IPS DF 6.9 (cell line): ENCODE measurements at places on chromosomes 16 and 17.
A peak's percentile ranks its signal among the peaks of the same experiment; 100 is the strongest.

GRCh38 chr16:54326266-54326662, 39.7 kb upstream of the IRX3 start:
- no peak overlapping the region for H3K4me3 ChIP-seq
- no peak for DNase-seq
- no peaks in the 10 kb centered on the region for H3K36me3 ChIP-seq
- H3K27me3 ChIP-seq: no peaks in the 10 kb centered on the region
- H3K4me1 ChIP-seq: peaks cover 5% of the 10 kb centered on the region; the same call in 1 of the 2 replicates

DNA sequence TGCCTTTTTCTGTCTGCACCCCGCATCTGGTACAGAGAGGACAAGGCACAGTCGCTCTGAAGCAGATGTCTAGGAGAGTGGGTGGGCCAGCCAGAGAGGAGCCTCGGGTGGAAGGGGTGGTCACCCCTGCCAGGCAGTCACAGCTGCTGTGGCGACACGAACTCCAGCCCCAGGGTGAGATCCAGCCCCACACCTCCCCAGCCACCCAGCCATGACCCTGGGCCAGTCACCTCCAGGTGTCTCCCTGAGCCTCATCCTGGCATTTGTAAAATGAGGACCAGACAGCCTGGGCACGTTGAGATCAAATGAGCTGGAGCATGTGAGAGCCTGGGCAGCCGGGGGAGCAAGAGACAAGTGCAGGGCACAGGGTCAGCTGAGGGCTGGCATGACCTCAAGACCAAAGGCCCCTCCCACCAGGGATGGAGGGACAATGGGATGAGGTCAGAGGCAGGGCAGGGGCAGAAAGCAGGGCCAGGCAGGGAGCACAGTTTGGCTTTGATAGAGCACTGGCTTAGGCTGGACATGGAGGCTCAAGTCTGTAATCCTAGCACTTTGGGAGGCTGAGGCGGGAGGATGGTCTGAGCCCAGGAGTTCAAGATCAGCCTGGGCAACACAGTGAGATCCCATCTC, 7.7 kb downstream of the ADAM11 start:
- H3K27ac ChIP-seq: no peak overlapping the region
- DNase-seq: no peak
- H3K4me3 ChIP-seq: no peak overlapping the region
- no peaks in the 10 kb centered on the region for H3K36me3 ChIP-seq
- H3K27me3 ChIP-seq: no peaks in the 10 kb centered on the region; the same call in 1 of the 2 replicates

DNA sequence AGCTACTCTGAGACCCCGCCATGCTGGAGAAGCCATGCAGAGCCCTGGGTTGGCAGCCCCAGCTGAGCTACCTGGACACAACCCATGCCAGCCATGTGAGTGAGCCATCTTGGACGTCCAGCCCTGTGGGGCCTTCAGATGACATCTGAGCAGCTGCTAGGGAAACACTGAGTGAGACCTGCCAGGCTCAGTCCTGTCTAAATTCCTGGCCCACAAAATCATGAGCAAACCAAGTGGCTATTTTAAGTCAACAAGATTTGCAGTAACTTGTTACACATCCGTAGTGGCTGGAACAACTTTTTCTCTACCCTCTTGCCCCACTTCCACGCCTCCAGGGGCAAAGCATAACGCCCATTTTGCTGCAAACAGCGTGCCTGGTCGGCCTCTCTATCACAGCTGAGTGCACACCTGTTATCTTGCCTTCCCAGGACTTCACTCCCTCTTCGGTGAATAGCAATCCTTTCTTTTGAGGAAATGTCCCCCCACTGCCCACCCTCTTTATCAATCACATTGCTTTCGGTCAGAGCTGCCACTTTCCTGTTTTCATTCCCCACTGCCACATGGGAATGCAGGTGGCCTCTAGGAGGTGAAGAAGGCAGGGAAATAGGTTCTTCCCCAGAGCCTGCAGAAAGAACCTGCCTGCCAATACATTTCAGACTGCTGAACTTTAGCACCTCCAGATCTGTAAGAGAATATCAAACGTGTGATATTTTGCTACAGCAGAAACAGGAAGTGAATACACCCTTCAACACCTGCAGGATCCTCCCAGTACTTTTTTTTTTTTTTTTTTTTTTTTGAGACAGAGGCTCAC, 7.4 kb upstream of the SCIMP start:
- no peaks in the 10 kb centered on the region for H3K4me1 ChIP-seq
- no peaks in the 10 kb centered on the region for H3K36me3 ChIP-seq
- no peak overlapping the region for H3K27ac ChIP-seq
- H3K27me3 ChIP-seq: no peaks in the 10 kb centered on the region
- H3K4me3 ChIP-seq: no peak overlapping the region

DNA sequence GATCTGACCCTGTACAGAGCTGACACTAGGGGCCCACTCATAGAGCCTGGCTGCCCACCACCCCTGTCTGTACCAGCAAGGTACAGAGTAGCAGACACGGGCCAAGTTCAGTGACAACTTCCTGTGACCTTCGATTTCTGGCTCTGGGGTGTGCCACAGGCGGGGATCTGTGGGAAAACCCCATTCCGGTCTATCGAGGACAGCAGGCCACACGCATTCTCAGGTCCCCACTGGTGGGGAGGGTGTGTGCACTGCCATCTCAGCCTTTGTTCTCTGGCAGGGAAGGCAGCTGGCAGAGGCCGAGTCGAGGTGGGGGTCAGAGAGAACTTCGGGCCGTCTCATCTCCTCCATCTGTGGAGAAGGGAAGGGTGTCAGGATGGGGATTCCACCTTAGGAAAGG, 10.0 kb downstream of the NLE1 start:
- no peaks in the 10 kb centered on the region for H3K4me1 ChIP-seq
- peaks cover 49% of the 10 kb centered on the region for H3K36me3 ChIP-seq
- H3K27ac ChIP-seq: no peak overlapping the region
- DNase-seq: no peak
- no peaks in the 10 kb centered on the region for H3K27me3 ChIP-seq

GRCh38 chr16:55543472-55543871, 23.0 kb upstream of the CAPNS2 start:
- no peak overlapping the region for H3K27ac ChIP-seq
- DNase-seq: no peak
- no peak overlapping the region for H3K4me3 ChIP-seq
- H3K27me3 ChIP-seq: no peaks in the 10 kb centered on the region
- no peaks in the 10 kb centered on the region for H3K36me3 ChIP-seq

- H3K36me3 ChIP-seq: peaks cover 2% of the 10 kb centered on the region; the same call in 1 of the 2 replicates
- DNase-seq: no peak
- no peak overlapping the region for H3K4me3 ChIP-seq
- H3K27ac ChIP-seq: no peak overlapping the region
- H3K4me1 ChIP-seq: no peaks in the 10 kb centered on the region
Observed at GRCh38 chr17:63653050-63653449, 30.8 kb downstream of the MAP3K3 start.

GRCh38 chr16:53743149-53743566, 39.2 kb downstream of the FTO start:
- H3K27me3 ChIP-seq: no peaks in the 10 kb centered on the region
- no peak overlapping the region for H3K4me3 ChIP-seq
- H3K27ac ChIP-seq: no peak overlapping the region

DNA sequence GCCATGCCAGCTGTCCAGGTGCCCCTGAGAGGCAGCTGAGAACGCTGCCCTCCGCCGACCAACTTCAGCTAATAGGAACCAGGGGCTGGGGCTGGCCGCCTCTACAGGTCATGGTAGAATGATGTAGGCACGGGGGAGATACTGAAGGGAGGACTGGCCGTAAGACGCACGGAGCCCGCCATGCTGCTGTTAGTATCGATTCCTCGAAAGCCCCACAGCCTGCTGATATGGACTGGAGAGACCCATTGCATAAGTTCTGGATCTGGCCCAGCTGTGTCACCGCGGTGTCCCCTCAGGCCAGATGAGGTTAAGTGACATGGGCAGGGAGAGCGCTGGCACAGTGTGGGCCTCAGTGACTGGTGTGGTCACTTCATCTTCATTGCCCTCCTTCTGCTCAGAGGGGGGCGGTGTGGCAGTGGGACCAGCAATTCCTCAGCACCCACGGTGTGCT, 75.6 kb downstream of the AMFR start:
- H3K36me3 ChIP-seq: no peaks in the 10 kb centered on the region
- H3K27ac ChIP-seq: no peak overlapping the region
- no peak overlapping the region for H3K4me3 ChIP-seq

- DNase-seq: no peak
- no peaks in the 10 kb centered on the region for H3K36me3 ChIP-seq
- H3K4me1 ChIP-seq: no peaks in the 10 kb centered on the region
Observed at GRCh38 chr17:9872852-9873251, 32.2 kb downstream of the RCVRN start.

DNA sequence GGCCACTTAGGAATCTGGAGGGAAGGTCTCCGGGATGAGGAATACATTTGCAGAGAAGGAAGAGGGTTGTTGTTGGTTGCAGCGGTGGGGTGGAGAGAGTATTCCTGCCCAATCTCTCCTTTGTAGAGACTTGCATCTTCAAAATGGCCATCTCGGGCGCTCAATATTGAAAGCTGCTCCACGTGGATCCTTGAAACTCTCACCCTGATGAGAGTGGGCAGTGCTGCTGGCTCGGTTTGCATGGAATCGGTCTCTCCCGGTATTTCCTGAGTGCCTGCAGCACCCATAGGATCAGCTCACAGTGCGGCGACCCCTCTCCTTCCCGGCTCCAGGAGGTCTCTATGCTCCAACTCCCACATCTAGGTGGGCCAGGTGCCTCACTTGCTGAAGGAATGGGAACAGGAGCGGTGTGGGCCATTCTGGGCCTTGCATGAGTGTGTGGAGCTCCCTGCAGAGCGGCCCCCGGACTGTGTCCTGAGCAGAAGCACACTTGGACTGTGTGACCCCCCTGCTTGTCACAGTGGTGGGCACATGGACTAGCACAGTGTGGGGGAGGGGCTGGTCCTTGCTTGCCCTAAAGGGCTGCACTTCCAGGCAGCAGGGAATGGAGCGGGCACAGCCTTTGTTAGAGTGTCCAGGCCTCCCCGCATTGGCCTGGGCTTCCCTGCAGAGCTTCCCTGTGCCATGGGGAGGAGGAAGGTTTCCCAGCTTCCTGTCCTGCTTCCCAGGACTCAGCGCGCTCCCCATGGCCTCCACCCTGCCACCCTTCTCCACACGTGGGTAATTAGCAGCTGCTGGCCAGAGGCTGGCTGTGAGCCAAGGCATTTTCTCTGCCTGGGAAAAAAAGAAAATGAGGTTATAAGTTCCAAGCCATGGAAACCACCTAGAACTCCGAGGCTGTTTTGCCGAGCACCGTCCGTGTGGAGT, 139.3 kb downstream of the IRF8 start:
- no peaks in the 10 kb centered on the region for H3K27me3 ChIP-seq
- no peak overlapping the region for H3K4me3 ChIP-seq
- no peak for DNase-seq
- H3K36me3 ChIP-seq: no peaks in the 10 kb centered on the region

DNA sequence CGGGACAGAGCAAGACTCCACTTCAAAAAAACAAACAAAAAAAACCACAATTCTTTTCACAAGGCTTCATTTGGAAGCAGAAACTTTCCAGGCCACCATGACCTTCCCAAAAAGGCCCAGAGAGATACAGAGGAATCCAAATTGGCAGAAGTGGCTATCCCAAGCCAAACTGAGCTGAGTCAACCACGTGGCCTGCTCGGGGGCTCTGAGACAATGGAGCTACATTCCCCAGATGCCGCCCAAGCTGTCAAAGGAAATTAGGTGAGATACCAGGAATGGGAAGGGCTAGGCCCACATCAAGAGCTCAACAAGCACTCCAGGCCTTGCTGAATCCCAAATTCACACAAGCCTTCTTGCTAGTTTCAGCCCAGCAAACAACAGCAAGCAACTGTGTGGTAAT, 5.7 kb upstream of the EXOSC6 start:
- no peak for DNase-seq
- peaks cover 78% of the 10 kb centered on the region for H3K36me3 ChIP-seq
- H3K4me1 ChIP-seq: no peaks in the 10 kb centered on the region
- no peaks in the 10 kb centered on the region for H3K27me3 ChIP-seq
- no peak overlapping the region for H3K27ac ChIP-seq

- peaks cover 1% of the 10 kb centered on the region; the same call in 1 of the 2 replicates for H3K4me1 ChIP-seq
- H3K27me3 ChIP-seq: no peaks in the 10 kb centered on the region
- no peaks in the 10 kb centered on the region for H3K36me3 ChIP-seq
- H3K27ac ChIP-seq: no peak overlapping the region
Observed at GRCh38 chr17:59547131-59547915, 18.1 kb upstream of the DHX40 start.

- H3K4me3 ChIP-seq: no peak overlapping the region
- H3K27me3 ChIP-seq: no peaks in the 10 kb centered on the region
- H3K27ac ChIP-seq: no peak overlapping the region
- DNase-seq: no peak
Observed at GRCh38 chr16:50933262-50933661, 191.4 kb downstream of the CYLD start.

DNA sequence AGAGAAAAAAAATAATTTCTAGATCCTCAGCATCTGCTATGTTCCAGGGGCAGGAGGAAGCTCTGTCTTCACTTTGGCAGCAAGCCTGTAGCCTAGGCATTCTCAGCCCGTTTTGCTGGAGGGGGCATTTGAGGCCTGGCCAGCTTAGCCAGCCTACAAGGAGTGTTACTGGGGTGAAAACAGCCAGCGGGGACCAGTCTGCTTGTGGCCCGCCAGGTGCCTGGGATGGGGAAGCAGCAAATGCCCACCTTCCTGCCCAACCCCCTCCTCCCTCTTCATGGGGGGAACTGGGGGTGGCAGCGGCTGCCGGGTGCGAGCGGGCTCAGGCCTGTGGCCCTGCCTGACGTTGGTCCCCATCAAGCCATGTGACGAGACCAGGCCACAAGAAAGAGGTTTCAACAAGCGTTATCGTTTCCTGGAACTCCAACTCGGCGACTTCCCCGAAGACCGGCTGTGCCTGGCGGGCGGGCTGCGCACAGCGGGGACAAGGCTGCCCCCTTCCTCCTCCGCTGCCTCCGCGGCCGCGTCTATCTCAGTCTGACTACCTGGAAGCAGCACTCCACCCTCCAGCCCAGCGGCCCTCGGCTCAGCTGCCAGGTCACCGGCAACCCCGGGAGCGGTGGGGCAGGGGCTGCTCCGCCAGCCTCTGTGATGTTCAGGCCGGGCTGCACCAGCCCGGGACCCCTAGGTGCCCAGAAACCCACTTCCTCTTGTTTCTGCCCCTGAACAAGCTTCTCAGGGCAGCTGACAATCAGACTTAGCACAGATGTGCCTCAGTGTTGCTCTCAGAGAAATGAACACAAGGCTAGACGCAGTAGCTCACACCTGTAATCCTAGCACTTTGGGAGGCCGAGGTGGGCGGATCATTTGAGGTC, 22.9 kb downstream of the SOCS1 start:
- H3K36me3 ChIP-seq: no peaks in the 10 kb centered on the region
- H3K4me3 ChIP-seq: no peak overlapping the region
- no peak overlapping the region for H3K27ac ChIP-seq
- H3K4me1 ChIP-seq: peaks cover 3% of the 10 kb centered on the region
- H3K27me3 ChIP-seq: no peaks in the 10 kb centered on the region; the same call in 1 of the 2 replicates

- H3K4me3 ChIP-seq: no peak overlapping the region
- H3K4me1 ChIP-seq: no peaks in the 10 kb centered on the region
- H3K27ac ChIP-seq: no peak overlapping the region
- H3K36me3 ChIP-seq: no peaks in the 10 kb centered on the region
Observed at GRCh38 chr16:24491731-24492130, 47.6 kb upstream of the RBBP6 start.

GRCh38 chr16:74296104-74296431, 546 bp upstream of the PSMD7 start:
- no peaks in the 10 kb centered on the region for H3K27me3 ChIP-seq
- peaks cover 5% of the 10 kb centered on the region; the same call in 1 of the 2 replicates for H3K36me3 ChIP-seq
- no peaks in the 10 kb centered on the region for H3K4me1 ChIP-seq
- H3K4me3 ChIP-seq: peak overlapping the region; percentile 86; the same call in 1 of the 2 replicates
- H3K27ac ChIP-seq: no peak overlapping the region
- no peak for DNase-seq

- no peak for DNase-seq
- H3K27me3 ChIP-seq: no peaks in the 10 kb centered on the region
- peaks cover 25% of the 10 kb centered on the region for H3K36me3 ChIP-seq
- peak overlapping the region; percentile 92; the same call in 1 of the 2 replicates for H3K4me3 ChIP-seq
- peaks cover 6% of the 10 kb centered on the region for H3K4me1 ChIP-seq
Observed at GRCh38 chr17:18257268-18257981, 1.1 kb downstream of the FLII start.
